ENCODE measurements at places on chromosomes 1 and 21. TPM values are rescaled to one million over a fixed set of nuclear protein-coding genes. Genes with fewer than 3 reads are reported as not detected.

Gene CSF1
- polyA plus RNA-seq = 21.0 TPM

Gene OPRD1
- 0.03 TPM for polyA plus RNA-seq

Gene OR2M4
- polyA plus RNA-seq = not detected

DNA sequence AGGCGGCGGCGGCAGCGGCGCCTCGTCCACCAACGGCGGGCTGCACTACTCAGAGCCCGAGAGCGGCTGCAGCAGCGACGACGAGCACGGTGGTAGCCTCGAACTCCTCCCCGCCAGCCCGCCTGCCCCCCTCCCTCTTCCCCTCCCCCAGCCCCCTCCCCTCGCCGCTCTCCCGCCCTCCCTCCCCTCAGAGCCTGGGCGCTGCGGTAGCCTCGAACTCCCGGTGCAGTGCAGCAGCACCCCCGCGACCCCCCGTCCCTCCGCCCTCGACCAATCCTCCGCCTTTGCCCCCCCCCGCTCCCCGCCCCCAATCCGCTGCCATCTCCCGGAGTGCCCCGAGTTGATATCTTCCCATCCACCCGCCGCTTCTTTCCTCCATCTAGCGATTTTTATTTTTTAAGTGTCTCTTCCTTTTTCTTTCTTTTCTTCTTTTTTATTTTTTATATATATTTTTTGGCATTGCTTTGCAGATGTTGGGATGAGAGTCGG, 516 bp downstream of the RCOR3 start:
- DNase-seq = peak; percentile 24
- peak overlapping the region; percentile 98 for H3K27ac ChIP-seq
- H3K27me3 ChIP-seq = no peaks in the 10 kb centered on the region
- H3K36me3 ChIP-seq = no peaks in the 10 kb centered on the region
- peaks cover 26% of the 10 kb centered on the region for H3K4me1 ChIP-seq
